ENCODE measurements at places on chromosomes 4 and X.

GRCh38 chr4:30460818-30461217 lies 259.4 kb upstream of the PCDH7 start:
- DNase-seq = no peak

- no peak for DNase-seq
Observed at GRCh38 chr4:61143461-61143860, 56.7 kb upstream of the ADGRL3 start.

DNA sequence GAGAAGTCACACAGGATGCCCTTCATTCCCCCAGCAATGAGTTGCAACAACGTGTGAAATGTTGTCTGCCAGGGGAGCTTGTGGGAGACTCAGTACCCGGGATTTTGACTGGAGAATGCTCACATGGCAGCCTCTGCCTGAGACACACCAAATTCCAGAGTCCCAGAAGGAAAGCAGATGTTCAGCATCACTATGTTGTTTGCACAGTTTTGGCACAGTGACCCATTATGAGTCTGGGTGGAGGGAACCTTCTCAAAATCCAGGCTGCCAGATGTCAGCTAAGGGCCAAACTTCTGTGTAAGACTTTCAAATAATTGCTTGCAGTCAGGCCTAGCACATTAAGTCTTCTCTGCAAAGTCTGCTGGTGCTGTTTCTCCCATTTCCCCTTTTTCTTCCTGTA lies 1029.7 kb upstream of the TENM3 start:
- DNase-seq = no peak

DNA sequence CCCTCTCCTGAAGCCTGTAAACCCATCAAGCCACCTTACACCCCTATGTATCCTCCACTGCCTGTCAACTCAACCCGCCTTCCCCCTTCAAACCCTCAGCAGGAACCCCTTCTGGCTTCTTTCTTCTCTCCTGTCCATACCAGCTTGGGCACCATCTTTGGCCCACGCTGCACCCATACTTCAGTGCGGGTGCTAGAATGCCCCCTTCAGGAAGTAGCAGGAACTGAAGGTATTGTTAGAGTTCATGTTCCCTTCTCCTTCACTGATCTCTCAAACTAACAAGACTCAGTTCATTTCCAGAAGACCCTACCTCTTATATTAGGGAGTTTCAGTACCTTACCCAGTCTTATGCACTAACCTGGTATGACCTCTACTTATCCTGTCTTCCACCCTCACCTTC lies 1.5 kb upstream of the UGT2B17 start:
- DNase-seq = no peak

DNA sequence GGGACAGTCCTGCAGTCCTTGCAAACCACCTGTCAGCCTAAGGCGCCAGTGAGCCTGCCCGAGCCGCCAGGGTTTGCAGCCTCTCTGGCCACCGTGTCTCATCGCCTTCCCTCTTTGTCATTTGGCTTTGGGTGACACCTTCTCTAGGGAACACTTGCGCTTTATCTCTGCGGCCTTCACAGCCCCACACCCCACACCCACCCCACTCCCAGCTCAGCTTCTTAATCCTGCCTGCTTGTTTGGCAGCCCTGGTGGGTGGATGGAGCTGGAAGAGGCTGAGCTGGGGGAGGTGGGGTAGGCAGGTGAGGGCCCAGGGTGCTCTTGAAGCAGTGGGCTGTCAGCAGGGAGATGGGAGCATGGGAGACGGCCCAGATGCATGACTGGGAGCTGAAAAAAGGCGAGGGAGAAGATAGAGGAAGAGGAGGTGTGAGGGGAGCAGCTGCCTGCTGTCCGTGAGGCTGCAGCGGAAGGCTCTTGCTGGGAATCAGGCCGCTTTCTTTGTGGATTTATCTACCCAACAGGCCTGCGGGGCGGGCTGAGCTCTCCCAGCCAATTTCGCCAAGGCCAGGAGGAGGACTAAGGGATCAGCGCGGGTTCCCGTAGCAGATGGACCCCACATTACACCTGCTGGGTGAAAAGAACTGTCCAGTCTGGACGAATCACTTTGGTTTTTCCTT lies 97.5 kb upstream of the STOX2 start:
- DNase-seq = no peak

GRCh38 chr4:99863804-99864203 lies 30.4 kb downstream of the LAMTOR3 start:
- no peak for DNase-seq

- no peak for DNase-seq
Observed at GRCh38 chr4:42050516-42051249, 60.4 kb downstream of the SLC30A9 start.

DNA sequence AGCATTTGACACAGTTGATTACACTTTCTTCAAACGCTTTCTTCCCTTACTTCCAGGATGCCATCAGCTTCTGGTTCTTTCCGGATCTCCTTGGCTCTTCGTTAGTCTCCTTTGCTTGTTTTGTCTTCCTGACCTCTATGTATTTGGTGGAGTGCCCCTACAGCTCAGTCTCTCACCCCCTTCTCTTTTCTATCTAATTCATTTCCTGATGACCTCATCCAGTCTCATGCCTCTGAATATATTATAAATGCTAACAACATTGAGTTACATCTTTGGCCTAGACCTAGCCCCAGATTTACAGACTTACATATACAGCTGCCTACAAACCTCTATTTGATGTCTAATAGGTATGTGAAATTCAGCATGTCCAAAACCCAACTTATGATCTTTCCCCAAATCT lies 16.5 kb upstream of the LEF1 start:
- DNase-seq = no peak

GRCh38 chr4:5708449-5709206 lies at the start of gene EVC2:
Gene EVC2, minus strand, starts transcription at chr4:5708559. Its CDS starts 46 bp downstream, at chr4:5708513.
- no peak for DNase-seq

DNA sequence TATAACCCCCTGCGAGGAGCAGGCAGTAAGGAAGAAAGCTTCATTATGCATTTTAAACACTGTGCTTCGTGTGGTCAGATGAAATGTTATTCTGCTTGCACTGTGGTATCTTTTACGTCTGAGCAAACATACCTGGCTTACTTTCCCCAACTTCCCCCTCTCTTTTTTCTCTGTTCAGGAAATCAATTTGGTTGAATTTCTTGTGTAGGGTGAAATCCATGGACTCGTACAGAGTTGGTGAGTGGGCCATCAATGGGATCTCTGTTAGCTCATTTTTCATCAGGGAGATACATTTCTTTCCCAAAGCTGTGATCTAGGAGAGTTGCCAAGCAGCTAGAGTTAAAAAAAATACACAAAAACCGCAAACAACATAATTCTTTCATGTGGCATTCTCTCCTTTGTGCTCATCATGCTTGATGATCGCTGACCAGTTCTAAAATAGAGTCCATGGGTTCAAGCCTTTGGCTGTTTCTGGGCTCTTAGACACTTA lies 98.5 kb downstream of the FRAS1 start:
- DNase-seq = no peak

GRCh38 chr4:83440148-83440814 lies 15.3 kb downstream of the HELQ start:
- DNase-seq = no peak

DNA sequence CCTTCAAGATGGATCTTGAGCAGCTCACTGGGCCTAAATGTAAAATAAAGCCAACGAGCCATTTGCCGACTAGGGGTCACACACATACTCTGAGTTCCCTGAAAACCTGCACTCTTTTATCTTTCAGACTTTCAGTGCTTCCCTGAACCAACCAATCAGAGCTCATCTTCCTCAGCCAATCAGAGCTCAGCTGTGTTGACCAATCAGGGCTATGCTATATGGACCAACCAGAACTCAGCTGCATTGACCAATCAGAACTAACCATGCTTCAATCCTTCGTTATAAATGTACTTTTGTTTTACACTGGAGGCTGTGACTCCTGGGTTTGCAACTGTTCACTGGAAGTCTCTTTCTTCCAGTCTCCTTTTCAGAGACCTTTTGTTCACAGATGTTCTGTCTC lies 19.3 kb downstream of the SLC25A53 start:
- no peak for DNase-seq

DNA sequence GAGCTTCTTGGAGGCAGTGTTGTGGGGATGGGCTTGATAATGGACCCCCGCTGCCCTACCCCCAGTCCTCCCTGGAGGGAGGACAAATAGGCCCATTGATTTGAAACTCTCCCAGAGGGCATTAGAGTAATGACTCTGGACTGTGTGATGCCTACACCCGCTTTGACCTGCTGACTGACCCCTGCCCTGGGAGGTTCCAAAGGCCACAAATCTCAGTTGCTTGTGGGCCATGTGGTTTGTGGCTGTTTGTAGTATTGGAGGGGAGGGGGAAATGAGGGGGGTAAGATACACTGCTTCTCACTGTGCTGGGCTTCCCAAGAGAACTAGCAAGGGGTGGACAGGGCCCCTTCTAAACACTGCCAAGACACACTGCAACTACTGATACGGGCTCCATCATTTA lies 27.6 kb upstream of the BCORL1 start:
- no peak for DNase-seq

- no peak for DNase-seq
Observed at GRCh38 chr4:136424052-136424451, 1108.2 kb downstream of the PCDH18 start.

GRCh38 chr4:88007304-88008121 lies at the start of gene PKD2:
Gene PKD2, plus strand, starts transcription at chr4:88007635. Its CDS starts 99 bp downstream, at chr4:88007734.
- peak; percentile 71 for DNase-seq

GRCh38 chr4:181970366-181970765 lies 272.8 kb upstream of the TENM3 start:
- DNase-seq = no peak

DNA sequence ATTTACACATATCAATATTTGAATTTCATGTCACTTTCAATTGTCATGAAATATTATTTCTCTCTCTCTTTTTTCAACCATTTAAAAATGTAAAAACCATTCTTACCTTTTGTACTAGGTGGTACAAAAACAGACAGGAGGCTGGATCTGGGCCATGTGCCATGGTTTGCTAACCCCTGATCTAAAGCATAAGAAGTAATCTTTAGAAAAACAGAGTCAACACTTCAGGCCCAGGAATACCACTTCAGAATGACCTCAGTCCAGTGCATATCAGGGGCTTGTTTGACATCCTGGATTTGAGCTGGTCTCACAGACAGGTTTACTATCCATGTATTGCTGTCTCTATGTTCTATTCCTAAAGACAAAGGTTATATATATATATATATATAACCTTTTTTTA lies 102.5 kb downstream of the DCHS2 start:
- DNase-seq = no peak

DNA sequence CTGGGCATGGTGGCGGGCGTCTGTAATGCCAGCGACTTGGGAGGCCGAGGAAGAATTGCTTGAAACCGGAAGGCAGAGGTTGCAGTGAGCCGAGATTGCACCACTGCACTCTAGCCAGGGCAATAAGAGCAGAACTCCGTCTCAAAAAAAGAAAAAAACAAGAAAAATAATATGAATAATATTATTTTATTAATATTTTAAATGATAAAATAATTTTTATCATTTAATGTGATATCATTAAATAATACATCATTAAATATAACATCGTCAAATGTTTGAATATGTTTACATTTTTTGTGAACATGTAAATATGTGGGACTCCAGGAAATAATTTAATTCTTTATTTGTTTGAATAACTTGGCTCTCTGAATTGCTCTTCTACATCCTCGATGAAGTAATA lies 15.5 kb downstream of the UNC5C start:
- no peak for DNase-seq

DNA sequence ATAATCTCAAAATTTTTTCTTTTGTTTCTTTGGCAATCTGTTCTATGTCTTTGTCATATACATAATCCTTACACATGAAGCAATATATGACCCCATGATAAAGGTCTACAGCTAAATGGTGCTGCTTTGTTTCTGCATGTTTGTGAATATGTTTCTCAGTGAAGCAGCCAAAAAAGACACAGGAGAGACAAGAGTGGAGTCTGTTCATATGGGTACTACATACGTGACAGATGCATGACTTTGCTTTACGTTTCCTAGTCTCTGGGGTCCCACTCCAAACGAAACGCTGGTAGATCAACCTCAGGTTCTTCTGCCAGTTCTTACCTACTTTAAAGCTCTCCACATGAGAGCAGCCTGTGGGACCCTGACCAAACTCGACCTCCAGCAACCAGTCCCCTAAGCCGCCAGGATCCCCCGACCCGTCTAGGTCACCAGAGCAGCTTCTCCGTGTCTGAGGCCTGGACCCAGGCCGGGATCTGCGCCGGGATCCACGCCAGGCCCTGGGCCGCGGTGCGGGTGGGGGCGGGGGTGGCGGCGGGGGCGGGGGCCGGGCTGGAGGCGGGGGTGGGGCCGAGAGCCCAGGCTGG lies 1.5 kb downstream of the USP51 start:
- DNase-seq = no peak

DNA sequence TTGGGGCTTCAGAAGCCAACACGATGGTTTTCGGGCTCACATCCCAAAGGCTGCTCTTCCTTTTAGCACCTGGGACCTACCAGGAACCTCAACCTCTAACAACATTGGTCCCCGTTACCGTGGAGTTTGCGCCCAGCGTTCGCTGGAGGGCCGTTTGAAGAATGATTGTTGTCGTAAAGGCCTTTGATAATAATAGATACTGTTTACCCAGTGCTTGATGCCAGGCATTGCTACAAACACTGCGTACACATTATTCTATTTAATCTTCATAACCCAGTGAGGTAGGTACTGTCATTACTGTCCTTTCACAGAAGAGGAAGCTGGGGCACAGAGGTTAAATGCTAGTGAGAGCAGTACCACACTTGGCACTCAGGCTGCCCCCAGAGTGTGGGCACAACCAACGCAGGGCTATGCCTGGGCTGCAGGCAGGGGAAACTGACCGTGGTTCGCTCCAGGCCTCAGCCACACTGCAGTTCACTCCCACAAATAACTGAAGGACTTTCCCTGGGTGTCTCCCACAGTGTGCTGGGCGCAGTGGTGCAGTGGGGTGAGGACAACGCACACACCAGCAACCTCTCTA lies 1.0 kb upstream of the ACSL1 start:
- DNase-seq = no peak

DNA sequence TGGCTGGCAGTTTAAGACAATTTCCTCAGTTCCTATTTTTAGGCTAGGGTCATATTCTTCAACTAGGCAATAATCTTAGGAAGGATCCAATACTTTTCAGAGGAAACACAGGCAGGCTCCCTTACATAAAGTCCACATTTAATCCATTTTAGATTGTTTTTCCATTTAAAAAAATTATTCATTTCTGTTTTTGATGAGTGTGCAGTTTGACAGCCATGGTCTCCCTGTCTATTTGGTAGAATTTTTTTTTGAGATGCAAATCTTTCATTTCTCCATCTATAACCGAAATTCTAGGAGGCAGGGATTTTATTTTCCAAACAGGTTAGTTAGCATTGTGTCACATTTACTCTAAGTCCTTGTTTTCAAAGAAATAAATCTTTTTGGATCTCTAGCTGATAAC lies 326.8 kb downstream of the PPP4R3C start:
- no peak for DNase-seq

DNA sequence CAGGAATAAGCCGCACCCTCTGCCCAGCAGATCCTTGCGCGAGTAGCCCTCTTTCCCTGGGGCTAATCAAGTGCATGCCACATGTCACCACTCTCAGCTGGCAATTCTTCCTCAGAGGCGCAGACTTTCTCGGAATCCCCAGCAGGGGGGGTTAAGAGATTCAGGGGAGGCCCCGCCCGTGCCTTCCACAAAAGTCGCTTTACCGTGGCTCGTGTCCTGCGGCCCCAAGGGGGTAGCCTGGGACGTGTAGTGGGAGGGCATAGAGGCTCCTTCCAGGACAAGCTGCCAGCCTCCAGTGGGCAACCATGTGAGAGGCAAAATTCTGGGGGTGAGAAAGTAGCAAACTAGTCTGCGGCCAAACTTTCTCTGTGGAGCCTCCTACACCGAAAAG lies 652 bp downstream of the SRPX start:
- no peak for DNase-seq
